A549 treated with Hydrocortisone at 1 μM for 4 hours (cell line): ENCODE measurements at places on chromosomes 12 and 14. TPM values are rescaled to one million over a fixed set of nuclear protein-coding genes. Genes with fewer than 3 reads are reported as not detected.

The OTUB2 gene
- total RNA-seq, result 2.7 to 3.9 TPM (median 3.0 TPM) in 5 replicates

The CNTN1 gene
- 36.5 to 64.7 TPM (median 53.7 TPM) in 5 replicates for total RNA-seq

The GALNT16 gene
- total RNA-seq, result 2.2 to 4.1 TPM (median 3.3 TPM) in 5 replicates

The CDC42BPB gene
- total RNA-seq, result 62.2 to 107 TPM (median 84.3 TPM) in 5 replicates

The CLEC7A gene
- total RNA-seq, result not detected in 5 replicates

The LRCOL1 gene
- total RNA-seq, result not detected in 5 replicates

The PGF gene
- 3.9 to 5.7 TPM (median 4.5 TPM) in 5 replicates for total RNA-seq
